ENCODE measurements at places on chromosomes 6 and 20.

- peak; percentile 90 for DNase-seq
These were observed 21.4 kb upstream of the TRAM2 start for GRCh38 chr6:52598123-52598823.

DNA sequence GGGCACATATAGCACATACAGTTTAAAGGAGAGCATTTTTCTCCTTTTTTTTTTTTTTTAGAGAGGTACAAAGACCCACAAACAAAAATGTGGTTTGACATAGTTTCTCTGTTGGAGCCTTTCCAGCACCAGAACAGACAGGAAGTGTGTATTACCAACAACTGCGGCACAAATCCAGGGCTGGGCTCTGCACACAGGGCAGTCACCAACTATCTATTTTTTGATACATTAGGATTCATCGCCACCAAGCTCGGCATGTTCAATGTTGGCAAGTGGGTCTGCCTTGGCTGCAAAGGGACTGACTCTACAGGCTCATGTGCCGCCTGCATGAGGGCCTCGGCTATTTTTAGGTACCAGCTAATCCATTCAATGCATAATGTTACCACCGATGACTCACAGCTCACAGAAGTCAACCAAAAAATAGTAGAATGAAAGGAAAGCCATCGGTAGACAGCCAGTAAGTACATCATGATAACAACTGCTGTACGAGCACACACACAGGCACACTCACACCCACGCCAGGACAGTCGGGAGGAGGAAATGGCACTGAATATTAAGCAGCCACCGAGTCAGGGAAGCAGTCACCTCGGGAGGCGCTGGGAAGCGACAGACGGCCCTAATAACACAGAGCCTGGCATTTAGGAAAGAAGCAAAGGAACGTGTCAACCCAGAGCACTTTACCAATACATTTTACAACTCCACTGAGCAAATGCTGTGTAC is 81.6 kb downstream of the GMPR start:
- peak; percentile 94 for DNase-seq

GRCh38 chr20:415820-416322 is 7.8 kb downstream of the RBCK1 start:
- DNase-seq: no peak

DNA sequence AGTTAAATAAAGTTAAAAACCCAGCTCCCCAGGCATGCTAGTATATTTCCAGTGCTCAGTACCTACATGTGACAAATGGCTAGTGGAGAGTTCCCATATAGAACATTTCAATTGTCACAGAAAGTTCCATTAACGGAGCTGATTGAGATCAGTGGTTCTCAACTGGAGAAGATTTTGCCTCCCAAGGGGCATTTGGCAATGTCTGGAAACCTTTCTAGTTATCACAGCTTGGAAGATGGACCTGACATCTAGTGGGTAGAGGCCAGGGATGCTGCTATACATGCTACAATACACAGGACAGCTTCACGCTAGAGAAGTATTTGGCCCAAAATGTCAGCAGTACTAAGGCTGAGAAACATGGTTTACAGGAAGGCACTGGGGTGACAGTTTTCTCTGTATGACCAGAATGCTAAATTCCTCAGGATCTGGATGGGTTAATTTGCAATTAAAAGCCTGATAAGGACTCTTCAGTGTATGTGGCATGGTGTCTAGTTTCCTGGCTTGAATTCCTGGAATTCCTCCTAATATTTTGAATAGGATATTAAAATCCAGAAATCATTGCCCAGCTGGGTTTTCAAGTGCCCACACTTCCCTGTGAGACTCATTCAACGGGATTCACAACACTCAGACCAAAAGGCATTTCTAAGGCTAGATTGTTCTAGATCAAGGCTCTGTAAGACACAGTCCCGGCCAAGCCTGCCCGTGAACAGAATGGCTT is 84.7 kb upstream of the SALL4 start:
- peak; percentile 39 for DNase-seq

- DNase-seq: no peak
These were observed 58.9 kb upstream of the NAA20 start for GRCh38 chr20:19958219-19958618.

DNA sequence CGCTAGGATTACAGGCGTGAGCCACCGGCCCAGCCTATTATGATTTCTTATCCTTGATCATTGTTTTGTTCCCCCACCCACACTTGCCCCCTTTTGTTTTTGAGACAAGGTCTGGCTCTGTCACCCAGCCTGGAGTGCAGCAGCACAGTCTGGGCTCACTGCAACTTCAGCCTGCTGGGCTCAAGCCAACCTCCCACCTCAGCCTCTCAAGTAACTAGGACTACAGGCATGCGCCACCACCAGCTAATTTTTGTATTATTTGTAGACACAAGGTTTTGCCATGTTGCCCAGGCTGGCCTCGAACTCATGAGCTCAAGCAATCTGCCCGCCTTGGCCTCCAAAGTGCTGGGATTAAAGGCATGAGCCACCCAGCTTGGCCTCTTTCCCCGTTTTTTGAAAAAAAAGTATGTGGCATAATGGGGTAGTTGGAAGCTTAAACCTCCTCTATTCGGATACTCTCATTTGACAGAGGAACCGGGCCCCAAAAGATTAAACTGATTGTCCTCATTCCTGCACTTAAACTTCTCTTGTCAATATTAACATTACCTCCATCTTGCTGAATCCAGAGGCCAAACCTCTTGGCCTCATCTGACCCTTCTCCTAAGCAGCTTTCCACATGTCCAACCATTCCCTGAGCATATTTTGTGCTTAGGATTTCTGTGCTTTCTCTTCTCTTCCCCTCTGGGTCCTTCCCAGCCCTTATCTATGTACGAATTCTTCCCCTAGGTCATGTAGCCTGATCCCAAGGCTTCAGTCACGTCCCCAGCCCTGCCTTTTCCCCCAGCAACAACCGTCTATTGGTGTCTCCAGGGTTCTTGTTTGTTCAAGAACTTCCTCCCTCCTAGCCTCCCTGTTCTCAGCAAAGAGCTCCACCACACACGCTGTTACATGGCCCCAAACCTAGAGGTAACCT is 6.1 kb upstream of the EZR start:
- no peak for DNase-seq

GRCh38 chr20:21801193-21801592 is 95.7 kb downstream of the PAX1 start:
- no peak for DNase-seq

DNA sequence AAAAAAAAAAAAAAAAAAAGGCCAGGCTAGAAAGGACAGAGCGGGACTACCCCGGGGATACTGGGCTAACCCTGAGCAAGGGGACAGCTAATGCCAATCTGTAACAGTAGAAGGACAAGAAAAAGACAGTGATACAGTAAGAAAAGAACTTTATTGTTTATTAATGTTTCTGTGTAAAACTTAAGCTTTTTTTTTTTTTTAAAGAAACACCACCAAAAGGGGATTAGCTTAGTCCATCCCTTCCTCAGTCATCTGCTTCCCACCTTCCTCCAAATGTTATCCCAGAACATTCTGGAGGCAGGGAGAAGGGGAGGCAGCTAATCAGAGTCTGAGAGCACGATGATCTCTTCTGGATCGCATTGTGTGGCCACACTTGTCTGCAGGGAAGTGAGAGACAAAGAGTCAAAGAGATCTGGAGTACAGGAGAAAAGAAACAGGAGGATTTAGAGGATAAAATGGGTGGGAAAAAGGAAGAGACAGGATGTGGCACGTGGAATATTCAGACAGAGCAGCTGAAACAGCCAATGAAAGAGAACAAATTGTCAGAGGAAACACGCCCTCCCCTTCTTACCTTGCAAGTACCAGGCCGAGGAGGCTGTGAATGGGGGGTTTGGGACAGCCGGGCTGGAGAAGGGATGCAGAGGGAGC is 1.0 kb upstream of the ZBTB22 start:
- DNase-seq: no peak

- DNase-seq: no peak
These were observed 21.4 kb upstream of the CARMIL1 start for GRCh38 chr6:25257686-25258348.

DNA sequence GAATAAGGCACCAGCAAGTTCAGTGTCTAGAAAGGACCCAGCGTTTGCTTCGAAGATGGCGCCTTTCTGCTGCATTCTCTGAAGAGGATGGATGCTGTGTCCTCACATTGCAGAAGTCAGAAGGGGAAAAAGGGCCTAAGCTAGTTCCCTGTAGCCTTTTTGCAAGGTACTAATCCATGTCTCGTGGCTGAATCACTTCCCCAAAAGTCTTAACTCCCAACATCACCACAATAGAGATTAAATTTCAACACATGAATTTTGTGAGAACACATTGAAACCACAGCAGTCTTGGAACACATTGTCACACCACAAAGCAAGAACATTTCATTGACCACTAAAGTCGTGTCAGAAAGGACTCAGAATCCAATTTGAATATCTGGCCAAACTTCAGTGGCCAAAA is 42.1 kb downstream of the KLHL31 start:
- DNase-seq: no peak

Measured in SK-MEL-5 (cell line).